Activated CD4-positive, alpha-beta T cell treated with anti-CD3 and anti-CD28 coated beads, Interleukin-2, amount 10 ng/mL, durations not matched to agents 7 days and 5 days (primary cell): ENCODE measurements at places on chromosomes 2 and 18.

DNA sequence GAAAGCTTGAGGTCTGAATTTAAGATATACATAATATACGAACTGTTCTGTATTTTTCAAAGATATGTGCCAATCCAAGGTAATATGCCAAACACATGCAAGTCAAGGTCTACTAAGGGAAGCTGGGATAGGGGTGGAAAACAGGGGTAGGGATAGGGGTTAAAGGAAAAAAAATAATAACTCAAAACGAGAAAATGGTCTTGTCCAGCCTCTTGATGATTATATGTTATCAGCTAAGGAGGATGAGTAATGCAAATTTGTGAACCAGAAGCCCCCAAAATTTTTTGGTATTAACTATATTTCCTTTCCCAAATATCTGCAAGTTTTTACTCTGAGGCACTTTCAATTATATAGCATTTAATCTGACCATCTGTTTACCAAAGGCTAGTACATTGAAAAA, 219.3 kb downstream of the ZEB2 start:
- DNase-seq, result no peak

DNA sequence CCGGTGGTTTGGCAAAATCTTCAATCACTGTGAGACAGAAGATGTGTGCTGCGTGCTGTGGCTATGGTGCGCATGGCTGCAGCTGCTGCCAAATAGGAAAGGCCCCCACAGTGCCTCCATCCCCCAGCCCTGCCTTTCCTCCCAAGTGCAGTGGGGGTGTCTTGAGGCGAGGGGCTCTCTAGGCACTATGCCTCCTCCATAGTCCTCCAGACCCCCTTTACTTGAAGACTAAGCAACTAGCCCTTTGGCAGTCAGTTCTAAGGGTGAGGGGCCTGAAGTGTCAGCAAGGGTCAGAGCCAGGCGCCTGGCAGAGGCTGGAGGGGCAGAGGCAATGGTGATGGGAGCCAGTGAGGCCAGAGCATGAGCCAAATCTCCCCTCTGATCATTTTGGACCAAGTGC, 13.6 kb upstream of the TMEM185B start:
- no peak for DNase-seq

- DNase-seq, result no peak
These were observed 177.6 kb downstream of the SUCLG1 start for GRCh38 chr2:84281510-84281909.

- no peak for DNase-seq
These were observed 61.9 kb downstream of the AFTPH start for GRCh38 chr2:64586054-64586453.

GRCh38 chr2:185044323-185044874, 446.1 kb downstream of the ZNF804A start:
- no peak for DNase-seq

- peak; percentile 13 for DNase-seq
These were observed 759 bp upstream of the ACTR1B start for GRCh38 chr2:97664636-97664970.
